ENCODE measurements at places on chromosomes 2 and 18.
A peak's percentile ranks its signal among the peaks of the same experiment; 100 is the strongest.

DNA sequence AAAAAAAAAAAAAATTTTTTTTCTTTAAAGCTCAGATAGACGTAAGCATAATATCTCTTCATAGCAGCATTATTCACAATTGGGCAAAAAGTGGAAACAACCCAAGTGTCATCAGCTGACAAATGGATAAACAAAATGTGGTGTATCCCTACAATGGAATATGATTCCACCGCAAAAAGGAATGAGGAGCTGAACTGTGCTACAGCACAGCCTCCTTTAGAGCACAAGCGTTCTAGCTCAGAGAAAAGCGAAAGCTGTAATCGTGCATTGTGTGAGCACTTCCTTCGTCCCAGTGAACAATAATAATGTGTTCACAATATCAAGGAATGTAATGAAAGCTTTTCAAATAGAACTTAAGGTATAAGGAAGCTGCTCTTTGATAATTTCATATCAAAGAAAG, 11.7 kb upstream of the CHMP1B start:
- DNase-seq = no peak

- peak; percentile 69 for DNase-seq
Measured at GRCh38 chr2:159030674-159031380, 62.4 kb downstream of the TANC1 start.

GRCh38 chr2:234898534-234899053, 53.2 kb upstream of the SH3BP4 start:
- DNase-seq = no peak

GRCh38 chr18:9849407-9850283, 36.1 kb upstream of the TXNDC2 start:
- peak; percentile 80 for DNase-seq

GRCh38 chr18:13254971-13255927, 36.7 kb downstream of the LDLRAD4 start:
- no peak for DNase-seq

- DNase-seq = no peak
Measured at GRCh38 chr2:201697899-201698298, 545 bp downstream of the MPP4 start.

DNA sequence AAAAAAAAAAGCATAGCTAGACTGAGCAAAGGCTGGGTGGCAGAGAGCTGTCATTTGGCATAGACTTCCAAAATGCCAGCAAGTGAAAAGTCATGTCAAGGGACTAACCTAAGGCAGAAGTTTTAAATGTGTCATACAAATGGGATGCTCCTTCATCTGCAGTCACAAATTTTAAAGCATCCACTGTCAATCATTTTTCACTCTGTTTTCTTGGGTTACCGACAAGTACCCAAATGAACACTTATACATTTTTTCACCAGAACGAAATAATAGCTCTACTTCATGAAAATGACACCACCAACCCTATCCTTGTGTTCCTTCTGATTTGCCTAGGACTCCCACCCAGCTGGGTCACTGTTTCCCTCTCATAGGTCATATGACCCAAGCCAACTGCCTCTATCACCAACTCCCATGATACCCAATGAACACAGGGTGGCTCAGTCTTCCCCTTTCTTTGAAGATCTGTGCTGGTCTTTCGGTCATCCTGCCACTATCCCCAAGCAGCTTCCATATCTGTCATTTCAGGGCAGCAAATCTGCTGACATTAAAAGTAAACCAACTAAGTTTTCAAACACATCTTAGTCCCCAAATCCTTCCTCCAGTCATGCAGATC, 21.5 kb downstream of the KLF7 start:
- DNase-seq = no peak
